ENCODE measurements at places on chromosomes 4 and X.
A peak's percentile ranks its signal among the peaks of the same experiment; 100 is the strongest.

- peak; percentile 20 for DNase-seq
These were observed 242.8 kb downstream of the PCDH7 start for GRCh38 chr4:30962939-30963338.

- DNase-seq, result no peak
These were observed 260.8 kb upstream of the TENM3 start for GRCh38 chr4:181982437-181982836.

- no peak for DNase-seq
These were observed 10.9 kb upstream of the PCDH18 start for GRCh38 chr4:137543198-137543597.

GRCh38 chr4:3491681-3492405 lies 28.7 kb downstream of the DOK7 start:
- no peak for DNase-seq

DNA sequence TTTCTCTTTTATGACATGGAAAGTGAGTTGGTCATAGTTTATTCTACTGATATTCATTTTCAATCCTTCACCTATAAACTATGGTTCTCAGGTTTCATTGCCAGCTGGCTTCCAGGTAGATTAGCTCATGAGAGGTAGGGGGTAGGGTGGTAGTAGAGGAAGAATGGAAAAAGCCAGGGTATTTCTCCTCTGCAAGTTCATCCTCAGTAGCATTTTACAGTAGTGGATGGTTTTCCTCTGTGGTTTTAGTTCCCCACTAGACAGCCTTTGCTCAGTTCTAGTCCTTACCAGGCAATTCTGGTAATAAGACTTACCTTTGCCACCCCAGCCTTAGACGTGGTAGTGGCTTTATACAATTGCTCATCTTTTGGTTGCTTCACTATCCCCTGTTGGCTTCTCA lies 8.9 kb upstream of the NAA11 start:
- no peak for DNase-seq

DNA sequence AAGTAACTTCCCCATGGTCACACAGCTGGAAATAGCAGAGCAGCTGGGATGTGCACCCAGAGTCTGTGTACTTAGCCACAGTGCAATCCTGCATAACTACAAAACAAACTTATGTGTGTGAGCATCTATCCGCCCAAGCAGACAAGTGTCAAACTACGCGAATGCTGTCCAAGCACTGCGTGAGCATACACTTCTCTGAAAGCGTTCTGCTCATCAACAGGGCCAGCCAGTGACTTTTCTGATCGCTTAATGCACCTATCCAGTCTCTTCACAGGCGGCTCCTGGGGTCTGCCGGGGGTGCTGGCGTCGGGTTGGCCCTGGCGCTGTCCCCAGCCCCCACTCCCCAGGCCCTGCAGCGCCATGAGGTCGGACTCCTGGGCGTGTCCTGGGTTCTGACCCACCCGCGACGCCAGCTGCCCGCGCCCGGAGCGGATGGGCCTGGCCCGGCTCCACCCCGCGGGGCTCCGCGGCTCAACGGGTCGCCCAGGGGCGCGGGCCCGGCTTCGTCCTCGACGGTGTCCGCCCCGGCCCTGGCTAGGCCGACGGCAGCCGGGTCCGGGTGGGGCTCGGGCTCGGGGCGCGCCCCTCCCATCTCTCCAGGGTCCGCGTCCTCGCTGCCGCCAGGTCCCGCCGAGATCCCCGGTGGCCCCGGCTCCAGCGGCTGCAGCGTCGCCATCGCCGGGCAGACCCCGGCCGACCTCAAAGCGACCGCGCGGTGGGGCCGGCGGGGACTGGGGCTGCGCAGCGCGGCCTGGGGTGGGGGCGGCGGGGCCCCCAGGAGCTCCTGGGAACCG lies 1.3 kb upstream of the ZNF141 start:
- peak; percentile 0 for DNase-seq

DNA sequence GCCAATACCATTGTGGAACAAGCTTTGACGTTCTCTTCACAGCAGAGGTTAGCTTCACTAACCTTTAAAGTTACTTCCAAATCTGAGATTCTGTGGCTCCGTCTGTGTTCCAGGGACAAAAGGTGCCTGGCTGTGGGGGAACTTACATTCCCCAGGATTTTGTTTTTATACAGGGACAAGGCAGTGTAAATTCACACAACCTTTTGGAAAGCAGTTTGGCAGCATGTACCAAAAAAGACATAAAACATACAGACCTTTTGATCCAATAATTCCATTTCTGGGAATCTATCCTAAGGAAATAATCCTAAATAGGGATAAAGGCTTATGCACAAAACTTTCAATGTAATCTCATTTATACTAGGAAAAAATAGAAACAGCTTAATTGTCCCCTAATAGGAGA lies 8.9 kb upstream of the C1QTNF7 start:
- no peak for DNase-seq

DNA sequence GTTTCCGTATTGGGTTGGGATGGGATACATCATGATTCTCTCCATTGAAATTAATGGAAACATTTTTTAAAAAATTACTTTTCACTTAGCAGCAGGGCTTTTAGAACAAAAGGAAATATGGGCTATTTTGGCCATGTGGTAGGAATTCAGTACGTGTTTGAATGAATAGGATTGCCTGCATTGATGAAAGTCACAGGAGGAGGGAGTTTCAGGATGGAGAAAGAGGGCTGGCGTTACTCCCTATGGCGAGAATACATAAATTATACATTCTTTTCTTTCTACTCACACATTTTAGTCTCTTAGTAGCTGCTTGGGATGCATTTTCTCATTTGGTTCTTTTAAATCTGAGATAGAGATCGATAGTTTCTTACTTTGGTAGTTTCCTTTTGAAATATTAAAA lies 100.3 kb upstream of the PDHA1 start:
- no peak for DNase-seq

DNA sequence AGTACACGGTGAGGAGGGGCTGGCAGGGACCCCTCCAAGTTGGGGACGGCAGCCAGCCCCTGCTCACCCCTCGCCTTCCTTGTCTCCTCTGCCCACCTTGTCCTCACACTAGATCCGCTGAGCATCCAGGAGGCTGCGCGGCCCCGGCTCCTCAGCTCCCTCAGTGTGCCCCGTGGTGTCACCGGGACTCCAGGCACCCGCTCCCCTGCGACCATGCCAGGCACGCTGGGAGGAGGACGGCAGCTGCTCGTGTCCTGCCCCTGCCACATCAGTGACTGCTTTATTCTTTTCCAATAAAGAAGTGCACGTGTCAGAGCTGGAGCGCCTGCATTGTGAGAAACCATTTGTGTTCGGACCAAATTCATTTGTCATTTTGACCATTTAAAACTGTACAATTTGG lies 6.4 kb downstream of the FAM50A start:
- no peak for DNase-seq

DNA sequence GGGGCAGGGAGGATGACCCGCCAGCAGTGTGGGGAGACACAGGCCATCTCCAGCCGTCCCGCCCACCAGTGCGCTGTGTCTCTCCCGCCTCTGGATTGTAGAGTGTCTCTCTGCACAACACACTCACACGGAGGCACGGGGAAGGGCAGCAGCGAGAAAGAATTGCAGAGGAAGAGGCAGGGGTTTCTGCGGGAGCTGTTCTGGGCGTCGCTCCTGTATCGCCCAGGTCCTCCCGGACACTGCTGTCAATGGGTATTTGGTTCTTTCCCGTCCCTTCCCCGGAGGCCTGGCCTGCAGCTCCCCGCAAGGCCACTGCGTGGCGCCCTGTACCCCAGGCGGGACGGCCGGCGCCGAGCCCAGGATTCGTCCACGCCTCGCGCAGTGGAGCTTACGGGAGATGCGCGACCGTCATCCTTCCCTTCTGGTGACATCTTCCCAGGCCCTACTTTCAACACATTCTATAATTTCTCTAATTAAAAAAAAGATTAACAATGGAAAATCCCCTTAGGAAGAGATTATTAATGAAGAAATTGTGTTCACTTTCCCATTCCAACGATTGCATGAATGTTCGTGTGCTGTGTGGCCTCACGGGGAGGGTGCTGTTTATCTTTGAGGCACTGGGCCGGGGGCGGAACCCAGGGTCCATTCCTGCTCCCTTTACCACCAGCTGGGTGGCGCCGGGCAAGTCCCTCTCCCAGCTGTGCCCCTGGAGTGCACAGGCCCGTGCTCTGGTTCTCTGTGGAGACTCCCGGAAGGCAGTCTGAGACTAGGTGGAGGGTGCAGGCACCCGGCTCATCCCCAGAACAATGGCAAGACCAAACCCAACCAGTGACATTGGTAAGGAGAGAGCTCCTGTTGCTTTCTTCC lies 95.7 kb downstream of the CPZ start:
- DNase-seq, result peak; percentile 9

GRCh38 chr4:78748381-78748780 lies 27.8 kb upstream of the BMP2K start:
- no peak for DNase-seq

DNA sequence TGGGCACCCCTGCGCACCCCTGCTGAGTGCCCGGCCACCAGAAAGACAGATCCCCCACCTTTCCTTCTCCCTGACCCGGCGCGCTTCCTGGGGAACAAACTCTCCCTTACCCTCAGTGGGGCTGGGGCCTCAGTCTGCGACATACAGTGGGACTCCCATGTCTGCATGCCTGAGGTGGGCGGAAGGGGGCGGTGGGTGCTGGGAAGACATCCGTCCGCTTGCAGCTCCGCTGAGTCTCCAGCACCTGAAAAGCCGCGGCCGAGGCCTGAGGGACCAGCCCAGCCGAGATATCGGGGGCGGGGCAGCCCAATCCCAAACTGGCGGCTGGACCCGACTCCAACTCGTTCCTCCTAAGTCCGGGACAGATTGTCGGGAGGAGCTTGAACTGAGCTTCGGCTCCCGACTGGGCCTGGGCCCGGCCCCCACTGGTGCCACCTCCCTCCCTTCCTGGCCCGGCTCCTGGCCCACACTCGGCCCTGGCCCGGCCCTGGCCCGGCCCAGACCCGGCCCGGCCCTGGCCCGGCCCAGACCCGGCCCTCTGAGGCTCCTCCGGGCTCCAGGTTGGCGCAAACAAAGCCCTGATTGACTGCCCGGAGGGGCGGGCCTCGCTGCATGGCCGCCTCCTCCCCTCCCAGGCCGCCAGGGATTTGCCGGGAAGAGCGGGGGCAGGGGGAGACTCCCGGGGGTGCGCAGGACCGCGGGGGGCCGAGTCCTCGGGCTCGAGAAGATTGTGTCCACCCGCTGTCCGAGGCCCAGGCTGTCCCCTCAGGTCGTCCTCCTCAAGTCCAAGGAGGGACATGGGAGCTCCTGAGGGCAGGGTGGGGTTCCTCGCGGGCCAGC lies 877 bp upstream of the SLC16A2 start:
- peak; percentile 42 for DNase-seq

DNA sequence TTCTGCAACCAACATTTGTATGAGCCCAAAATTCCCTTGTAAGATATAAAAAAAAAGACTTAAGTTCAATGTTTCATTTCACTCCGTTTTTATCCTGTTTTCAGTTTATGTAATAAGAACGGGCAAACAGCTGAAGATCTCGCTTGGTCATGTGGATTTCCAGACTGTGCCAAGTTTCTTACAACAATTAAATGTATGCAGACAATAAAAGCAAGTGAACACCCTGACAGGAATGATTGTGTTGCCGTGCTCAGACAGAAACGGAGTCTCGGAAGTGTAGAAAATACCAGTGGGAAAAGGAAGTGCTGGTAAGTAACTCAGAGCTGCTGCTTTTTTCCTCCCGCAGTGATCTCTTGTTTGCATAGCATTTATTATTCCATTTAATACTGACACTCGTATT lies 2.8 kb downstream of the ANKRD37 start:
- DNase-seq, result no peak

DNA sequence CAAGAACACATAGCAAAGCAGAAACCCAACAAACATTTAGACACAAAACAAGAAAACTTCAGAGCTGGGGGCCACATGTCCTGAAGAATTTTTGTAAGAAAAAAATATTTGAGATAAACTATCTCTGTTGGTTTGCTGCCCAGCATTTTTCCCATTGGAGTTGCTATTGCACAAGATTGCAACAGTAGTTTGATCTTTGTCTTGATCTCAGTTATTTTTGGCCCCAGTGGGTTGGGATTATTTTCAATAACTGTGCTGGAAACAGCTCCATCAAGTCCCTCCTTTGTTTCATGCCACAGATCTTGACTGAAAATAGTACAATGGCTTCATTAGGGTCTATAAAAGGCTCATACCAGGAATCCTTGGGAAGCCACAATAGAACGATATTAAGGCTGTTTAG lies 103.8 kb upstream of the RAI2 start:
- no peak for DNase-seq

DNA sequence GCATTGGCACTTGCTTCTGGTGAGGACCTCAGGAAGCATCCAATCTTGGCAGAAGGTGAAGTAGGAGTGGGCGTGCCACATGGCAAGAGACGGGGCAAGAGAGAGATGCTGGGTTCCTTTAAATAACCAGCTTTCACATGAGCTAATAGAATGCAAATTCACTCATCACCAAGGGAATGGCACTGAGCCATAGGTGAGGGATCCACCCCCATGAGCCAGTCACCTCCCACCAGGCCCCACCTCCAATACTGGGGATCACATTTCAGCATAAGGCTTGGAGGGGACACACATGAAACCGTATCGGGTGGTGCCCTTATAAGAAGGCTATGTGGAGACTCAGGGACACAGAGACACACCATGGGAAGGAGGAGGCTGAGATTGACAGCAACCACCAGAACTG lies 140.0 kb upstream of the MSX1 start:
- DNase-seq, result no peak

GRCh38 chrX:16319929-16320328 lies 152.6 kb downstream of the MAGEB17 start:
- DNase-seq, result no peak

GRCh38 chr4:55399581-55399980 lies 3.8 kb downstream of the TMEM165 start:
- no peak for DNase-seq

GRCh38 chr4:6134612-6135220 lies 65.6 kb downstream of the JAKMIP1 start:
- no peak for DNase-seq

GRCh38 chrX:39736216-39737211 lies 361.2 kb downstream of the BCOR start:
- peak; percentile 31 for DNase-seq

DNA sequence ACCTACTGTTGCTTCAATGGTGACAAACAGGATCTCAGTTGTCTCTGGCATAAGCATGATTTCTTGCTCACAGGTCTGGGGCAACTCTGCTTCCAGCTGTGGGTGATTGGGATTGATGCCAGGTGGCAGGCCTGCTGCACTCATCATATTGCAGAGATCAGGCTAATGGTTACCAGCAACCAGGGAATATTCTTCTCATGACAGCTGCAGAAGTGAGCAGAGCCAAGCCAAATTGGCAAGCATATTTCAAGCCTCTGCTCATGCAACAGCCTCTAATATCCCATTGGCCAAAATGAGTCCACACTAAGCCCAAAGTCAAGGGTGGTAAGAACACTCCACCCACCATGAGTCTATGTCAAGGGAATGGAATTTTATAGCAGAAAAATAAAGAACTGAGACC lies 26.7 kb upstream of the TBC1D19 start:
- DNase-seq, result no peak

DNA sequence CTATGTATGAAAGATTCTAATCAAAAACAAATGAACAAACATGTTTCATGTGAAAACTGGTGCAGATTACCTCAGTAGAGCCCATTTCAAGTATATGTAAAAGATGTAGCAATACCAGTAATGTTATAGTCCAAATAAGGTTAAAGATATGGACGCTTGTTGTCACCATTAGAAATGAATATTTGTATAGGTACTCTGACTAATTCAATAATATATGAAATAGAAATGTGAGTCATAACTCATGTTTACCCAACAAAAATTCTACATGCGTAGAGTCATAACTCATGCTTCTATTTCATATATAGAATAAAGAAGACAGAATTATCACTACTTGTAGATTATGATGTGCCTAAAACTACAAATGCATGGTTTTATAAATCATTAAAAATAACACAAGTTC lies 739.1 kb upstream of the DIAPH2 start:
- peak; percentile 16 for DNase-seq

Measured in RWPE1 (cell line).